ENCODE measurements at places on chromosomes 7 and 10.

- DNase-seq = no peak
Observed at GRCh38 chr10:97778452-97779302, 6.9 kb upstream of the SFRP5 start.

DNA sequence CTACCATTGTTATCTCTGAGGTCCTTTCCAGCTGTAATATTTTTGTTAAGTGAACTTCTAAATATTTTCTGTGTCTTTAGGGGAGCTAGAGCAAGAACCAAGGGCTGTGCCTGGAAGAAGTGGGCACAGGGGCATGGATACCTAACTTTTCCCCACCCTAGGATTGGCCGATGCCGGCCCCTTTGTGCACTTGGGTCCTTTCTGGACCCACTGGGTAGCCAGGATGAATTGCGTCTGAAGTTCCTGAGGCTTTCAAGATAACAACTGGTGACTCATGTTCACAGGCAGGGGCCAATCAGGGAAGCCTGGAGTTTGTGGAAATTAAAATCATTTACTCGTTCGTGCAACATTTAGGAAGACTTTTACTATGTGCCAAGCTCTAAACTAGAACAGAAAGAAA lies 758 bp downstream of the DPCD start:
- DNase-seq = no peak

- no peak for DNase-seq
Observed at GRCh38 chr7:68438016-68438415, 1160.3 kb upstream of the AUTS2 start.

- DNase-seq = no peak
Observed at GRCh38 chr7:2773608-2774007, 70.5 kb downstream of the GNA12 start.

GRCh38 chr7:155337946-155338631 lies 40.4 kb downstream of the INSIG1 start:
- DNase-seq = no peak

DNA sequence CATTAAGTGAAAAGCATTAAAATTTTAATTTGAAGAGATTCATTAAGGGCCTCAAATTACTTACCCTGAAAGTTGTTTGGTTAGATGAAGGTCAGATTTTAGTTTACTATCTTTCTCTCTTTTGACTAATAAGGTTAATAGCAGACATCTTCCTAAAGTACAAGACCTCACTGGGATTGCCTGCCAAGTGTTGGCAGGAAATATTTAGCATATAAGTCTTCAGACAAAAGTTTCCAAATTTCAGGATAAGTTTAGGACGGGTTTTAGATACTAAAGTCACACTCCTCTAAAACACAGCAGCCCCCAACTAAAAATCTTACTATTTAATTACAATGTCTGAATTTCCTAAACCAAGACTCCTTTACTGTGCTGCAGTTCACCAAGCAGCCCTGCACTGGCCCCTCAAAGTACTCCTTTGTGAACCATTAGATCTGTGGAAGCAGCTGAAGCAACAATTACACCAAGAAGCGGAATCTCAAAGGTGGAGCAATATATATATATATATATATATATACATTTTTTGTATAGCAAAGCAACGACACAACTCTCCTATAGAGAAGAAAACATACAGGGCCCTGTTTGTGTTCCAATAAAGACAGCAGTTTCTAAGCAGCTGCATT lies 91.2 kb upstream of the KCNIP2 start:
- DNase-seq = no peak
